ENCODE measurements at places on chromosomes 3 and 15.
A peak's percentile ranks its signal among the peaks of the same experiment; 100 is the strongest.

DNA sequence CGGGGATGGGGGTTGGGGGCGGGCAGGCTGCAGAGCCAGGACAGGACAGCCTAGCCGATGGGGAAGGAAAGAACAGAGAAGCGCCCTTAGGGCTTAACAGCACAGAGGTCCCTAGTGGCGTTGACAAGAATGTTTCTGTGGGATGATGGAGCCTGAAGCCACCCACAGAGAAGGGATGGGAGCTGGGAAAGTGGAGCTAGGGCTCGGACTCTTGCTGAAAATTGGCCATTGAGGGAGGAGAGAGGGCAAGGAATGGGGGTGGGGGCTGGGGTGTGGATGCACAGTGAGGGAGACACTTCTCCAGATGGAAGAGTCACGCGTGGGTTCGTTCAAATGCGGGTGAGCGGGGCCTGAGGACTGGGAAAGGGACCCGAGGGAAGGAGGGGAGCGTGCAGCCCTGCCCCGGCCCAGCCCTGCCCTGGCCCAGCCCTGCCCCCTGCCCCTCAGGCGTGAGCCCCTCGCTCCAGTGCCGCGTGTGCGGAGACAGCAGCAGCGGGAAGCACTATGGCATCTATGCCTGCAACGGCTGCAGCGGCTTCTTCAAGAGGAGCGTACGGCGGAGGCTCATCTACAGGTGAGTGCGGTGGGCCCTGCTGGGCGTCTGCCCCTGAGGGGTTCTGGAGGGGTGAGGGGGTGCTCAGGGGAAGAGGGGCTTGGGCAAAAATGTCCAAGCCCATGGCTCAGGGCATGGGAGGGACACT, 832 bp downstream of the NR2E3 start:
- no peak for DNase-seq

DNA sequence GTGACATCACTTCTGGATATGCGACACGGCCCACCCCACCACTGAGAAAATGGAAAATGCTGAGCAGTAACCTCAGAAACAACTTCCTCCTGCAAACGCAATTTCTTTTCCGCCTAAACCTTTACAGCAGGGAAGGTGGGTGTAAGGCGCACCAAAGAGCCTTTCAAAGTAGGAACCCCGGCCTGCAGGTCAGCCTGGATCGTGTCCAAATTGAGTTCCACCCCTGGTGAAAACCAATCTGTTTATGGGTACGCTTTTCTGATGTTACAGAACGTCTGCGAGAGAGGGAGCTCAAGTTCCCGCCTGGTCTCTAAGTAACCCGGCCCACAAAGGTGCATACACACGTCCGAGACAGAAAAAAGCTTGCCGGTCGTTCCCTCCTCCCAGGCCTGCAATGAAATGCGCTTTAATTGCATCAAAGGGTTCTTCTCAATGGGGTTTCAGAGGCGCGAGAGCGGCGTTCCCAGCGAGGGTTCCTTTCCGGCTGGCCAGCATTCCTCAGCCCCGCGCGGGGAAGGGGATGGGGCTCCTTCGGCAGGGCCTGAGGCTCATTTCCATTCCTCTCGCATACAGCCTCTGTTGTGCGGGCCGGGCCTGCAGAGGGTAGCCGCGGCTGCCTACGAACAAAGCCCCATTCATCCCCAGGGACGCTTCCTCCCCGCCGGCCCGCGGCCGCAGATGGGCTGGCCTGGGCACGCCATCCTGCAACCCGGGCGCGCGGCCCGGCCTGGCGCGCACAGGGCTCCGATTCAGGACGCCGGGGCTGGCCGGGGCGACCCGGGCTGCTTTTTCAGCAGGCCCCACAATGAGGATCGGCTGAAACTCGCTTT, 138.1 kb downstream of the TMCO5A start:
- peak; percentile 52 for DNase-seq

DNA sequence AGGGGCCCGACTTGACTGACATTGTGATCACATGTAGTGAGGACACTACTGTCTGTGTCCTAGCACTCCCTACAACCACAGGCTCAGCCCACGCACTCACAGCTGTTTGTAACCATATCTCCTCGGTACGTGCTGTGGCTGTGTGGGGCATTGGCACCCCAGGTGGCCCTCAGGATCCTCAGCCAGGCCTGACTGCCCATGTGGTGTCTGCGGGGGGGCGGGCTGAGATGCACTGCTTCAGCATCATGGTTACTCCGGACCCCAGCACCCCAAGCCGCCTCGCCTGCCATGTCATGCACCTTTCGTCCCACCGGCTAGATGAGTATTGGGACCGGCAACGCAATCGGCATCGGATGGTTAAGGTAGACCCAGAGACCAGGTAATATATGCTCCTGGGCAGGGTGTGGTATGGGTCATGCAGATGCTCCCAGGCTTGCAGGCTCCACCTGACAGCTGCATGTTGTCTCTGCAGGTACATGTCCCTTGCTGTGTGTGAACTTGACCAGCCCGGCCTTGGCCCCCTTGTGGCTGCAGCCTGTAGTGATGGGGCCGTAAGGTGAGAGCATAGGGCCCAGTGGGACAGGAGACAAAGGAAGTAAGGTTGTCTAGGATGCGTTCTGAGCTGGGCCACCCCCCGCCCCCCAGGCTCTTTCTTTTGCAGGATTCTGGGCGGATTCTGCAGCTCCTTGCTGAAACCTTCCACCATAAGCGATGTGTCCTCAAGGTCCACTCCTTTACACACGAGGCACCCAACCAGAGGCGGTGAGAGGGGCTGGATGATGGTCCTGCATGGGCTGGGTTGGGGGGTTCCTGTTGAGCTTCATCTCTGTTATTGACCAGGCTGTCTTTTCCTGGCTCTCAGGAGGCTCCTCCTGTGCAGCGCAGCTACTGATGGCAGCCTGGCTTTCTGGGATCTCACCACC, 4.4 kb downstream of the DALRD3 start:
- peak; percentile 58 for DNase-seq

GRCh38 chr15:89652131-89652530, 3.1 kb downstream of the KIF7 start:
- no peak for DNase-seq

GRCh38 chr15:88140398-88140797, 116.1 kb downstream of the NTRK3 start:
- DNase-seq: no peak

GRCh38 chr3:123899300-123899865, 15.3 kb upstream of the MYLK start:
- DNase-seq: no peak

GRCh38 chr3:38460377-38461270, 6.9 kb downstream of the ACVR2B start:
- no peak for DNase-seq

- DNase-seq: no peak
Measured at GRCh38 chr15:34436126-34436955, 1.3 kb downstream of the GOLGA8A start.

- DNase-seq: no peak
Measured at GRCh38 chr3:157810924-157811718, 295.1 kb downstream of the SHOX2 start.

GRCh38 chr3:33915796-33916546, 117.5 kb downstream of the PDCD6IP start:
- no peak for DNase-seq

GRCh38 chr15:42348083-42348482, 11.2 kb upstream of the CAPN3 start:
- DNase-seq: no peak

DNA sequence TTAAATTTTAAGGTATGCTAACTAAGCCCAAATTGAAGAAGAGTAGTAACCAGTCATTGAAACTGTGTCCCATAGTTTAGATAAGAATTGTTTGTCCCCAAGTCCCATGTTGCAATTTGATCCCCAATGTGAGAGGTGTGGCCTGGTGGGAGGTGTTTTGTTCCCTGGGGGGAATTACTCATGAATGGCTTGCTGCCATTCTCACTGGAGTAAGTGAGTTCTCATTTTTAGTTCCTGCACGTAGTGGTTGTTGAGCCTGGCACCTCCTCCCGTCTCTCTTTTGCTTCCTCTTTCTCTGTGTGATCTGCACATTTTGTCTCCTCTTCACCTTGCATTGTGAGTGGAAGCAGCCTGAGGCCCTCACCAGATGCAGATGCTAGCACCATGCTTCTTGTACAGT, 1271.0 kb downstream of the NSUN3 start:
- DNase-seq: no peak

GRCh38 chr15:73922186-73923151, 3.8 kb upstream of the LOXL1 start:
- DNase-seq: no peak

DNA sequence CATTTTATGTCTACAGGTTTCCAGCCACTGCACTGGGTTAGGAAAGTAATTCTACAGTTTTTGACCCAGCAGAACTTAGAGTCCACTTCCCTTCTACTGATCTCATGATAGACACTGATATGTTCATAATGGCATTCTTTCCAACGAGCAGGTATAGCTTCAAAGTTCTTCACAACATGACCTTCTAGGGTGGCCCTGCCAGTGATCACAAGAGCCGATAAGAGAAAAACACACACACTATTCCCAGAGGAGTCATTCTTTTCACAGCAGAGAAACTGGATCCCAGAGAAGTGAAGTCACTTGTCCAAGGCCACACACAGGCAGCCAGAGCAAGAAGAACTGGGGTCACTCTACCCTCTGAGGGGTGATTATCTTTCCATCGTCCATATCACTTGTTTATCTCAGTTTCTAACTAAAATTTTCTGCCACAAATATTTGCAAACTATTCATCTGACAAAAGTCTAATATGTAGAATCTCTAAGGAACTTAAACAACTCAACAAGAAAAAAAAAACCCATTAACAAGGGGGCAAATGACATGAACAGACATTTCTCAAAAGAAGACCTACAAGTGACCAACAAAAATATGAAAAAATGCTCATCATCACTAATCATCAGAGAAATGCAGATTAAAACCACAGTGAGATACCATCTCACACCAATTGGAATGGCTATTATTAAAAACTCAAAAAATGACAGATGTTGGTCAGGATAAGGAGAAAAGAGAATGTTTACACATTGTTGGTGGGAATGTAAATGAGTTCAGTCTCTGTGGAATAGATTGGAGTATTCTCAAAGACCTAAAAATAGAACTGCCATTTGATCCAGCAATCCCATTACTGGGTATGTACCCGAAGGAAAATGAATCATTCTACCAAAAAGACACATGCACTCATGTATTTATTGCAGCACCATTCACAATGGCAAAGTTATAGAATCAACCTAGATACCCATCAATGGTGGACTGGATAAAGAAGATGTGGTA, 31.5 kb downstream of the SPTSSB start:
- no peak for DNase-seq

GRCh38 chr3:176595307-176595706, 602.0 kb downstream of the TBL1XR1 start:
- DNase-seq: no peak

DNA sequence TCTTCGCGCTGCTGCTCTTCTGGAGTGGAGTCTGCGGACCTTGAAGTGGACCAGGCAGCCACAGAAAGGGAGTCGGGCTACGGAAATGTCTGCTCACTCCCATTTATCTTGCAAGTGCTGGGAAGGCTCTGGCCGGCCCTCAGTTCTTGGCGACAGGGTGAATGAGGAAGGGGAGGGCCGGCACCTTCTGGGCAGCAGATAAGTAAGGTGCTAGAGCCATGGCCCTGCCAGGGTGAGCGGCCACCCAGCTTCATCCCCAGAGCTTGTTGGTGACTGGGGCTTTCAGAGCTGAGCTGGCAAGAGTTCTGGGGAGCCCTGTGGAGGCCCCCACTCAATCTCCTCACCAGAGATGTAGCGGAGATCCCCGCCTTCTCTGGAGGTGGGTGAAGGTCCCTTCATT, 103.5 kb downstream of the ASB7 start:
- DNase-seq: no peak

DNA sequence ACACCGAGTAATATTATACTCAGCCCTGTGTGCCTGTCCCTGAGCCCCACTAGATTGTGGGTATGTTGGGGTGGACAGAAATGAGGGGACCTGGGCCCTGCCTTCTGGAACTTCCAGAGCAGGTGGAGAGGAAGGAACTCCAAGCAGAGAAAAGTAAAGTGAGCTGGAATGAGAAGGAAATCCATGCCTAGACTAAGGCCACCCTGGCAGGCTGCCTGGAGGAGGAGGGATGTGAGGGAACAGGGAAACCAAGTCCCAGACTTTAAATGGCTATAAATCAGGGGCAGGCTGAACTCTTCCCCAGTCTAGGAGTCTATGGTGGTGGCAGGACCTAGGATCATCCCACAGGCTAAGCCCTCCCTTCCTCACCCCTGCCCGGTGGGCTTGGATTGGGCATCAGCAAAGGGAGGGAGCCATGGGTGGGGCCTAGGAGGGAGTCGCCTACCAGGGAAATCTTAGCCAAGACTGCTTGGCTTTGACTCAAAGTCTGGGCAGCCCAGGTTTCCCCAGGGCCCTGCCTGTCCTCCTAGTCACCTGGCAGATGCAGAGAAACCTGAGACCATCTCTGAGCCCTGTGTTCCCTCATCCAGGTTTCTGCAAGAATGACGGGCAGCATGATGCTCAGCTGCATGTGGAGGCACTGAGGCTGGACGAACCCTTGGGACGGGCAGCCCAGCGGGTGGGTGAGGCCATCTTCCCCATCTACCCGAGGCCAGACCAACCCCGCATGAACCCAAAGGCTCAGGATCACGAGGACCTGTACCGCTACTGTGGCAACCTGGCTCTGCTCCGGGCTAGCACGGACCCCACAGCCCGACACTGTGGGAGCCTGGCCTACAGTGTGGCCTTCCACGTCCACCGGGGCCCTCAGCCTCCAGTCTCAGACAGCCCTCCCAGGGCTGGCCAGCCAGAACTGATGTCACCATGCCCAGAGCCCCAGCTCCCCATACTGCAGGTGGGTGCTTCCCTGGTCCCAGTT, 15.6 kb upstream of the STRA6 start:
- no peak for DNase-seq
